IPS DF 19.7 (cell line): ENCODE measurements at places on chromosomes 12 and 14.

DNA sequence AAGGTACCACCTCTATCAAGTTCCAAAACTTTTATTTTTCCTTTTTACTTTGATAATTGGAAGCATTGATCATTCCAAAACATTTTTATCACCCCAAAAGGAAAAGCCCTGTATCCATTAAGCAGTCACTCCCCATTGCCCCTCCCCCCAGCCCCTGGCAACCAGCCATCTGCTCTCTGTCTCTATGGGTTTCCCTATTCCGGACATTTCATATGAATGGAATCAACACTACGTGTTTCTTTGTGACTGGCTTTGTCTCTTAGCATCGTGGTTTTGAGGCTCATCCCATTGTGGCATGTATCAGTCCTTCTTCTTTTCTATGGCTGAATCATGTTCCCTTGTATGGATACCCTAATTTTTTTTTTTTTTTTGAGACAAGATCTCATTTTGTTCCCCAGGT is 18.0 kb upstream of the PHETA1 start:
- DNase-seq: no peak

GRCh38 chr12:124532967-124533366 is 34.4 kb downstream of the NCOR2 start:
- no peak for DNase-seq

DNA sequence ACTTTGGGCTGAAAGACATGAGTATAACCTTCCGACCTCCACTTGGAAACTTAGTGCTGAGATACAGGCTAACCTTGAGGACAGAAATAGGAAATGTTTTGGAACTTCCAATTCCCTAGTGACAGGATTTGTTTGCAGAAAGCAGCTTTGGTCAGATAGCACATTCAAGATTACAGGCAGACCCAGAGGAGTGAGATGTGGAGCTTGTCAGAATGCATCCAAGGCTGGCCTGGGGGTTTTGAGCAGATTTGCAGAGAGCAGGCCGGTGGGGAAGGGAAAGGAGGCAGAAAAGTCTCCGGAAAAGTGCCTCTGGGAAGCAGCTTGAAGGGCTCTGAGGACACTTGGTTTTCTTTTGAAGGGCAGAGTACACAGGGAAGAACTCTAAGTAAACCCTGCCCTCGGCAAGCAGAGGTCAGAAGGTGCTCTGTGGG is 180.3 kb downstream of the ETV6 start:
- DNase-seq: no peak

GRCh38 chr14:37816743-37817295 is 221.4 kb downstream of the TTC6 start:
- no peak for DNase-seq

GRCh38 chr12:32546272-32546671 is 132.8 kb upstream of the DNM1L start:
- DNase-seq: no peak

DNA sequence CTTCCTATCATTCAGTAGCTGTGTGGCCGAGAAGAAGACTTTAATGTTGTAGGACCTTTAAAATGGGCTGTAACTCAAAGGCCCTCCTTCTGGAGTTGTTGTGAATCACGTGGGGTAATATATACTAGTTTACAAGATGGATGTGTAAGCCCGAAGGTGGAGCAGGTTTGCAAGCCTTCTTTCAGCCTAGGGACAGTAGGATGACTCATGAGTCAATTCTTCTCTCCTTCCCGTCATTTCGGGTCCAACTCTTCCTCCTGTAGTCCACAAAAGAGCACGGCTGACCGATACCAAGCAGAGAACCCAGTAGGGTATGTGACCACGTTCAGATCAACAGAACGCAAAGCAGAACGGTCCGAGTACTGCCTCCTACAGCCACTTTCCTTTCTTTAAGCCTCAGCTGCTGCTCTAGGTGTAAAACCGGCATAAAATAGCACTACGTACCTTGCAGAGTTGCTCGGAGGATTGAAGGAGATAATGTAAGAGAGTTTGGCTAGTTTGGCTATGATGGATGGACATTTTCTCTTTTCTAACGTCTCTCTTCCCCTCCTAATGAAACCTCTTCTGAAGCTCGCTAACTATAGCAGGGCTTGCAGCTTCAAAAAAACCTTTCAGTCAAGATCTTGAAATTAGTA is 1.3 kb upstream of the RASSF3 start:
- DNase-seq: no peak

DNA sequence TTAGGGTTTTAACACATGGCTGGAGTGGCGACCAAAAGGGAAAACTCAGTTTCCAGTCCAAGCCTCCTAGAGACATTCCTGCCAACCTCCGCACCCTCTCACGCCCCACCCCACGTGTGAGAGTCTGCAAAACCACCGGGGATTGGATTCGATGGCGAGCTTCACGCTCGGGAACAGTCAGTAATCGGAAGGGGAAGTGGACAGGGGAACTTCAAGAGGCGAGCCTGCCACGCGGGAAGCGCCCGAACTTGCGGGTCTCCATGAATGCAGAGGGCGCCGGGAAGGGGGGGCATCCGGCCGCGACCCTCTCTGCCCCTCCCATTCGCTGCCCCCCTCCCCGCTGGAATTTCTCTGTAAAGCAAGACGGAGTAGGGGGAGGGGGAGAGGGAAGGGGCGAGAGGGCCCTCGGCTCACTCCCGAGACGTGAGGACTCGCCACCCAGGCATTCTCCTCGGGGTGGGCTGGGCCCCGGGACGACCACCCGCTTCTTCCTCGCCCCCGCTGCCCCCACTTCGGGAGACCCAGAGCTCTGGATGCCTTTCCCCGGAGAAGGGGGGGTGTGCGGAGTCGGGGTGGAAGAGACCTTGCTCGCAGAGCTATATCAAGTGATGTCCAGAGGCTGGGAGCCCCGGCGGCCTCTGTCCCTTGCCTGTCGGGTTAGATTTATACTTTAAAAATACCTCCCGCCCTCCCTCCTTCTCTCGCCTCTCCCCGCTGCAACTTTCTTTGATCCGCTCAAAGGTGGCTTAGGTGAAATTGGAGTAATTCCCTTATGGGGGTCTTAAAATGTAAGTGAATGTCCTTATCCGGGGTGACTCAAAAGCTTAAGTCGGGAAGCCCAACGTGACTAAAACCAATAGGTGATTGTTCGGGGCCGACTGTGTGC is 2.5 kb upstream of the CCND2 start:
- no peak for DNase-seq

DNA sequence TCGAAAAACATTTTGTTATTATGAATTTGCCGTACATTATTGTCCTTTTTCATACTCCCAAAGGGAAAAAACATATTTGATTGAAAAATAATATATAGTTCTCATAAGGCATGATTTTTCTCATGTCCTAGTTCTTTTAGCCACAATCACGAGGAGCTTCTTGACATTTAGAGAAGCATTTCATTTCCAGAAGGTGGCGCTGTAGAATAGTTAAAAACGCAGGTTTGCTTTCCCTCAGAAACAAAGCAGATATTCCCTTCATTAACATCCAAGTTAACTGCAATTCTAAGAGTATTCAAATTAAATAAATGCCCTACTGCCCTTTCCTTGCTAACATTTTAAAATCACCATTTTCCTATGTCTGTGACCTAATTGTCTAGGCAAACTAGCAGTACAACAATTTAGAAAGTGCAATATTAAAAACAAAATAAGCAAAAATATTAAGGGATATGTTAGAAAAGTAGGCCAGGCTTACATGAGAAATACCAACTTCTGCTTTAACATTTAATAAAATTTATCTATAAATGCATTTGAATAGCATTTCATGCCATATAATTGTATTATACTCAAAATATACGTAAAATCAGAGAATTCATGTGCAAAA is 10.9 kb upstream of the PIK3C2G start:
- peak; percentile 2 for DNase-seq

DNA sequence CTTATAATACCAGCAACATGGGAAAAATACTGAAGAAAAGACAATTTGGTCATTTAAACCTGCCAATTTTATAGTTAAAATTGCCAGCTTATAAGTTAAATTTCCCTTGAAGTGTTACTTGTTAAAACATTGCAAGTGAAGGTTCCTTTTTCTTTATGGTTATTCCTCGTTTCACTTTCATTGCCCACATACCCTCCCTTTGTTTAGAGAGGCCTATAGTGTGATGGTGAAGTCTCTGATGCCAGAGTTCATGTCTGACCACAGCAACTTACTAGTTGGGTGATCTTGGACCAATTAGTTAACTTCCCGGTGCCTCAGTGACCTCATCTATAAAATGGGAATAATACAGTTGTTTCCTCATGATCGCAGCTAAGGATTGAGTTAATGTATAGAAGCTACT is 173.5 kb downstream of the ANO6 start:
- no peak for DNase-seq

GRCh38 chr12:79360936-79361335 is 329.8 kb downstream of the PAWR start:
- no peak for DNase-seq

- DNase-seq: no peak
Observed at GRCh38 chr14:55212634-55213033, 21.2 kb upstream of the DLGAP5 start.

- no peak for DNase-seq
Observed at GRCh38 chr14:78341827-78342389, 171.7 kb downstream of the NRXN3 start.

DNA sequence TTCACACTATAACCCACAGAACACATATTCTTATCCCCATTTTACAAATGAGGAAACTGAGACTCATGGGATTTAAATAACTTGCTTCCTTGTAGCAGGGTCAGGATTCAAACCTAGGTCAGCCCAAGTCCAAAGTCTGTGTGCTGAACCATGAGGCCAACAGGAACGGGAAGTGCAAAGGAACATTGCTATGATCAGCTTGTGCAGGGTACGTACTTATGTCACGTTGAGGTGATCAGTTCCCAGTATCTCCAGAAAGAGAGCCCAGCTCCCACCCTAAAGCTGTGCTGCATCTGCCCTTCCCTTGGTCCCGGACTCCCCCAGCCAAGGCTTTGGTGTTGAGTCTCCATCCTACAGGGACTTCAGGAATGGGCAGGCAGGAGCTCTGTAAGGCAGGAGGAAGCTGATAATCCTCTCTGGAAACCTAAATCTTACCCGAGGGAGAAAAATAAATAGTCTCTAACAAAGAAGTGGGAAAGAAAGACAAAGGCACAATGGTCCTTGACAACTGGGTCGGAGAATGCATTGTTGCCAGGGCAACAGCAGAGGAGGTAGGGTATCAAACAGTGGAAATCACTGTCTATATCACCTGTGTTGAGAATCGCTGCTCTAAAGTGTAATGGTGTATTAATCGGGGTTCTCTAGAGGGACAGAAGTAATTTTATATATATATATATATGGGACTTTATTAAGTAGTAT is 82.5 kb upstream of the FICD start:
- DNase-seq: no peak

GRCh38 chr12:128178565-128178964 is 88.4 kb upstream of the TMEM132C start:
- DNase-seq: no peak

DNA sequence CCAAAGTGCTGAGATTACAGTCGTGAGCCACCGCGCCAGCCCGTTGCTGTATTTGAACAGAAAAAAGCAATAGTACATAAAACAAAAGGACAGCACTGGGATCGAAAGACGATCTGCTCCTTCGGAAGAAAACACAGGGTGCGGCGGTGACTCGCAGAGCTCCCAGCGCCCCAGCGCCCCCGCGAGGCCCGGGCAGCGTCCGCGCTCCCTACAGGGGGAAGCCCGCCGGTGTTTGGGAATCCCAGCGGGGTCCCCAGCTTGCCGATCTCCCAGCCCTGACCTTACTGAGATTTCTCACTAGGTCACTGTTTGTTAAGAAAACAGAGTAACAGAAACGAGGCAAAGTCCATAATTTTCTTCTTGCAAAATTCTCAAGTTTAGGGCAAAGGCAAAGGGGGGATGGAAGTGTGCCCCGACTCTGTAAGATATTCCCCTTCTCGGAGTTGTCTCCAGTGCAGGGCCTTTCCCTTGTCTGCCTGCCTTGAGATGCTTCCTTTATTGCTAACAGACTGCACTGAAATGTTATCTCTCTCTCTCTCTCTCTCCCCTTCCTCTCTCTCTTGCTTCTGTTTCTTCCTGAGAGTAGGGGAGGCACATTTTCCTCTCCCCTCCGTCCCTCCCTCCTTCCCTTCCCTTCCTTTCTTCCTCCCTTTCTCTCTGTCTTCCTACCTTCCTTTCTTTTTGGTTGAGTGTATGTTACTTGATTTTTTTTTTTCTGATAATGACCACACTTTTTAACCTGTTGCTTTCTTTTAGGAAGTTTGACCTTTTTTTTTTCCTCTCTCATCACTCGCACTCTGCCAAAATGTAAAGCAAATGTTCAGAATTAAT is 91.9 kb downstream of the TMEM30B start:
- no peak for DNase-seq

GRCh38 chr12:31388713-31389112 is 62.8 kb upstream of the SINHCAF start:
- no peak for DNase-seq

GRCh38 chr14:31127690-31128089 is 79.9 kb downstream of the HECTD1 start:
- DNase-seq: no peak

GRCh38 chr12:71872972-71873371 is 33.4 kb downstream of the TBC1D15 start:
- DNase-seq: no peak

- DNase-seq: no peak
Observed at GRCh38 chr14:74478996-74479635, 14.0 kb downstream of the NPC2 start.

DNA sequence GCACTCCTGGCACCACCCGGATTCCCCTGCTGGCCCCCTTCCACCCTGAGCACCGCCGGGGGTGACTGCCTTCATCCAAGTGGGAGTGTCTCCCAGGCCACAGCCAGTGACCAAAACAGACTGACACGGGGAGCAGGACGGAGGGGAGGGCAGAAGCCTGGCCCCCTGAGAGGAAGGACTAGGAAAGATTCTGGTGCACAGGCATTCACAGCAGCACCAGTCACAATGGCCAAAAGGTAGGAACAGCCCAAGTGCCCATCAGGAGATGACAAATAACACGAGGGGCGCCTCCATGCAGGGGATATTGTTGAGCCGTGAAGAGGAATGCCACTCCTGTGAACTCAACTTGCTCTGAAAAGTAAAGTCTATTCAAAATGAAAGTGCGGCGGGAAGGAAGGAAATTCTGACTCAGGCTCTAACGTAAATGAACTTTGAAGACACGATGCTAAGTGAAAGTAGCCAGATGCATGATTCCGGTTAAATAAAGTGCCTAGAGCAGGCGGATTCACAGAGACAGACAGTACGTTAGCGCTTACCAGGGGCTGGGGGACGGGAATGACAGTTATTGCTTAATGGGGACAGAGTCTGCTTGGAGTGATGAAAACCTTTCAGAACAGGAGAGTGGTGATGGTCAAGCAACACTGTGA is 146.1 kb upstream of the NCOR2 start:
- no peak for DNase-seq

GRCh38 chr14:20563971-20564370 is 3.1 kb upstream of the RNASE9 start:
- DNase-seq: no peak

DNA sequence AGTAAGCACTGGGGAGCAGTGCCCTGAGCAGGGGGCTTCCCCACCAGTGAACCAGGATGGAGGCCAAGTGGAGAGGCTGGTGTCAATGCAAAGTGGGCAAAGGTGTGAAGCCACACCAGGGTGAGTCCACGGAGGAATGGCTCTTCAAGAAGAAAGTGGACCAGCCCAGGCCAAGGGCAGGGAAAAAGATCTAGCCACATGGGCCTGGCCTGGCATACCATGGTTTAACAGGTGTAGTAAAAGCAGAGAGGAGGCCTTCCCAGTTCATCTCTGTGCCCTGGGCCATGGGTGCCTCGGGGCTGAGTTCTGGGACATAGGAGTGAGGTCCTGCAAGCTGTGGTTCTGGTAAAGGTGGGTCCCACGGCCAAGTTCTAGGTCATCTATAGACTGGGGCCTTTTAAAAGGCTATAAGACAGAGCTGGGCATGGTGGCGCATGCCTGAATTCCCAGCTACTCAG is 153.4 kb downstream of the DPF3 start:
- no peak for DNase-seq
